NCI-H1694 treated with DMSO at 0.1 percent for 48 hours (cell line): ENCODE measurements at places on chromosomes 12 and 14.

DNA sequence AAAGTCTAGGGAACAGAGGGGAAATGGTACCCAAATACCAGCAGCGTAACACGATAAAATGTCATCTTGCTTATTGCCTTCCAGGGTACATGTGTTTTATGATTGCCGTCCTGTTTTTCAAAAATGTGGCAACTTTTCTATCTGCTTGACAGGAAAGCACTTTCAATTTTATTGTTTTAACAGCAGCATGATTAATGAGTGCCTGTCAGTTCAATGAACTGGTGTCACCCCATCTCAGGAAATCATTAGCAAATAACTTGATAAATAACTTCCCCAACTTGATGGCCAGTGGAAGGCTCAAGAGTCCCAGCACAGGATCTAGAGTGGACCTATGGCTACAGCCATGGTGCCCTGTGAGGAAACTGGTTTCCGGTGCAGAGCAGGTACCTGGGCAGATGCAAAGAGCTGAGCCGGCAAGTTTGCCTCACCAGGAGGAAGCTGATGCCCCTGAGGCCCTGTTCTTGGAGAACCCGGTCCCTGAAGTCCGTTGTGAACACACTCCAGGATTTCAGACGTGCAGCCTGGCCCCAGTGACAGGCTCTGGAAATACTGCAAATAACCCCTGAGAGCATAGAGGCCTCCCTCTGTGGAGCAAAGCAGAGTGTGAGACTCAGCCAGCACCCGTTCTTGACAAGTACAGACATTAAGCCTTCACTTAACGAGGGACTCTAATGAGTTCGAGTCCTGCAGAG is 173.5 kb upstream of the SFSWAP start:
- no peak for DNase-seq

GRCh38 chr12:13088496-13088895 is 15.0 kb downstream of the GSG1 start:
- DNase-seq, result no peak

DNA sequence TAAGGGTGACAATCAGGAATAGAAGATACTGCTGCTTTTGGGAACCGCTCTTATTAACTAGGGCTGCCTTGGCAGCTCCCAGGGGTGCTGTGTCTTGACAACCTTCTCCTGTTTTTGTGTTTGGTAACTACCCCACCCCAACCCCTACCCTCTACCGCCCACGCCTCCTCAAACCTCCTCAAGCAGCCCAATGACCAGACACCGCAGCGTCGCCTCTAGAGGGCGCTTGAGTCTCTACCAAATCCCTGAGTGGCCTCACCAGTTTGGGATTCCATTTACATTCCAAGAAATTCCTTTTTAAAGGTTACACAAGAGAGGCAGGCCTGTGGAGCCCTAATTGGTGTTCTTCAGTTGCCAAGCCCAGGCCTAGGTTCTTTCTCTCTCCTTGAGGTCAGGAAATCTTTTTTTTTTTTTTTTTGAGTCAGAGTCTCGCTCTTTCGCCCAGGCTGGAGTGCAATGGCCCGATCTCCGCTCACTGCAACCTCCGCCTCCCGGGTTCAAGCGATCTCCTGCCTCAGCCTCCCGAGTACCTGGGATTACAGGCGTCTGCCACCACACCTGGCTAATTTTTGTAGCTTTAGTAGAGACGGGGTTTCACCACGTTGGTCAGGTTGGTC is 72.4 kb upstream of the USP44 start:
- DNase-seq, result peak; percentile 41

GRCh38 chr12:113315358-113315757 is 19.6 kb downstream of the SLC8B1 start:
- no peak for DNase-seq

- DNase-seq, result peak; percentile 50
Observed at GRCh38 chr12:121499929-121500793, 80.7 kb downstream of the KDM2B start.

GRCh38 chr12:64752833-64753238 is 6.4 kb downstream of the GNS start:
- no peak for DNase-seq

GRCh38 chr12:116959845-116960514 is 49.2 kb downstream of the FBXW8 start:
- no peak for DNase-seq

DNA sequence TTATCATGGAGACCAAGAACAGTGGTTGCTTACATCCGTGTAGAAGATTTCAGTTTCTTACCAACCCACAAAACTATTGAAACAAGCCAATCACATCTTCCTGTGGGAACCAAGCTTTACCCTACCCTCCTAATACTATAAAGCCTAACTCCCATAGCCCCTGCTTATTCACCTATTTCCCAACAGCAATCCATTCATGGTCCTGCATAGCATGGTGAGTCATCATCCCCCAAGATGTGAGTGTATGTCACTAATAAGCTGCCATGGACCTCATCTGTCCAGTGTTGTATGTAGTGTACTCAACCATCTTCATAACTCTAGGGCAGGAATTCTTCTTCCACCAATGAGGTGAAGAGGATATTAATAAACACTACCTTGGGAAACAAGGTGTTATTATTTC is 1620.4 kb upstream of the FLRT2 start:
- DNase-seq, result no peak

DNA sequence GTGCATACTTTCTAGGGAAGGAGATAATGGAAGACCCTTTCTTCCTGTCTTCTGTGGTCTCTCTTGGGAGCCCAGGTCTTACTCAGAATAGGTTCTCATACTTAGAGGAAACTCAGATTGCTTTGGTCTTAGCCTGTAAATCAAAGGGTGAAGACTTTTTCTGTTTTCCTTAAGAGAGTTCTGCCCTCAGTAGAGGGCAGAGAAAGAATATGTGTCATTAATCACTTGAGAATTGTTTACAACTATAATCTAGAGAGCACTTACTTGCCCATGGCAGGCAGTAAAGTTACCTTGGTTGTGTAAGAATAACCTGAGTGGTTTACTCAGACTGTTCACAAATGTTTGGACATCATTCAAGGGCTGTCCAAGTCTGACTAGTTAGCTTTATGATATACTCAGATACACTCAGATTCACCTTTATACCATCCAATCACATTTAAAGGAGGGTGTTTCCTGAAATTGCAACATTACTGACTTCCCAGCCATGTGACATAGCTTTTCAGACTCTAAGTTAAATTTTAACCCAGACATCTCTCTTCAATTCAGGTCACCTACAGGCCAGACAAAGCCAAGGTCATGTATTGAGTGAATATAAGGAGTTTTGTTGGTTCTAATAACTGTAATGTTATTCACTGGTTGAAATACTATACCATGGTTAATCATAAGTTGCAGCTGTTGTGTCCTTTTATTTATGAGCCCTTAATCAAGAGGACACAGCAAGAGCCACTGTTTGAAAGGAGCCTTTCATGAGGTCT is 372.2 kb downstream of the RAD51B start:
- DNase-seq, result no peak

DNA sequence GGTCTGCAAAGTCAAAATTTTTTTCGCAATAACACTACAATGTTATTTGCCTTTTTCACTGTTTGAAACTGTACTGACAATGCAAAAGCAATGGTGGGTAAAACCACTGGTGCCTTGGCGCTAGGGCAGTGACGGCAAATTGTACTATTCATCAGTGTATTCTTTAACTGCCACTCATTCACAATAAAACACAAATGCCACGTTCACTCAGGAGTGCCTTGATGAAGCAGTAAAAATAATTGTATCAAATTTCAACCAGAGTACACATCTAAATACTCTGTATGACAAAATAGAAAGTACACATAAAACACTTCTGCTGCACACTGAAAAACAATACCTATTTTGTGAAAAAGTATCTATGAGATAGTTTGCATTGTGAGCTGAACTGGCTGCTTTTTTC is 17.8 kb downstream of the DCAF5 start:
- DNase-seq, result no peak

DNA sequence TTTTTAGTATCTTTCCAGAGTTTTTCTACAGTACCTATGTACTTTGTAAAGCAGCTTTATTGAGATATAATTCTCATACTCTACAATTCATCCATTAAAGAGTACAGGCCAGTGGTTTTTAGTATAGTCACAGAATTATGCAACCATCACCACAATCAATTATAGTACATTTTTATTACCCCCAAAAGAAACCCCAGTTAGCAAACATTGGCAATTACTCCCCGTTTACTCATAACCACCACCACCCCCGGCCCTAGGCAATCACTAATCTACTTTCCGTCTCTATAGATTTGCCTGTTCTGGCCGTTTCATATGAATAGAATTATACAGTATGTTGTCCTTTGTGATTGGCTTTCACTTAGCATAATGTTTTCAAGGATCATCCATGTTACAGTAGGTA is 119.8 kb downstream of the KICS2 start:
- no peak for DNase-seq

DNA sequence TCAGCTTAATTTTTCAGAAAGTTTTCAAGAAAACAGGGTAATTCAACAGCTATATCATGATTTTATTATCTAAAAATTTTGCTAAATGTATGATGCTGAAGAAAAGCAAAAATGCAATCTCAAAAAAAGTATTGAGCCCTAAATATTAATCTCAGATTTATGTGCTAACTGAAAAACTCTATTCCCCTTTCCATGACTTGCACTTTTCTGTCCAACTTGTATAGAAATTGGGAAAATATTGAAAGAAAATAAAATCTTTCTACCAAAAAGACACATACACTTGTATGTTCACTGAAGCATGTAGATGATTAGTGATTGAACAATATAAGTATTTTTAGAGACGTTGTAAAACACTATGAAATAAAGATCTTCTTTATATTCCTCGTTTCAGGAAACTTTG is 368.0 kb upstream of the ATXN7L3B start:
- DNase-seq, result no peak

- DNase-seq, result no peak
Observed at GRCh38 chr12:1949771-1950470, 31.5 kb upstream of the CACNA2D4 start.

GRCh38 chr14:75554482-75554881 is 23.9 kb upstream of the FLVCR2 start:
- no peak for DNase-seq

DNA sequence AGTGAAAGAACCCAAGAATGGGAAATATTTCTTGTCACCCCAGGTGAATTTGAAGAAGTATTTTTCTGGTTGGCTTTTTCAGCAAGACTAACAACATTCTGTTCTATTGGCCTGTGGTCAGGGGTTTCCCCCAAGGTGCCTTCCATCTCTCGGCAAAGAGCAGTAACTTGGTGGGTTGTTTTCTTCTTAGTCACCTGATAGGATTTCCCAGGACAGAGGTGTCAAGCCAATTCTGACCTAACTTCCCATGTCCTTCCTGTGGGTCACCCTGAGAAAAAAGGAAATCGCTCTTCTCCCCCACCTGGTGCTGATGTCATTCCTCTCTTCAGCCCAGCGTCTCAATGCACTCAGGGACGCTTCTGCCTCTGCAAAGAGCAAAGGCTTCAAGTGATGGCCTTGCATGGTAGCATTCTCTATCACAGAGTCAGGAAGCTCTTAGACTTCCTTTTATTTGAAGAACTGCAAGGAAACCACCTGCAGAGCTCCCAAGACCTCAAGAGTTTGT is 16.1 kb upstream of the IFNG start:
- DNase-seq, result no peak

DNA sequence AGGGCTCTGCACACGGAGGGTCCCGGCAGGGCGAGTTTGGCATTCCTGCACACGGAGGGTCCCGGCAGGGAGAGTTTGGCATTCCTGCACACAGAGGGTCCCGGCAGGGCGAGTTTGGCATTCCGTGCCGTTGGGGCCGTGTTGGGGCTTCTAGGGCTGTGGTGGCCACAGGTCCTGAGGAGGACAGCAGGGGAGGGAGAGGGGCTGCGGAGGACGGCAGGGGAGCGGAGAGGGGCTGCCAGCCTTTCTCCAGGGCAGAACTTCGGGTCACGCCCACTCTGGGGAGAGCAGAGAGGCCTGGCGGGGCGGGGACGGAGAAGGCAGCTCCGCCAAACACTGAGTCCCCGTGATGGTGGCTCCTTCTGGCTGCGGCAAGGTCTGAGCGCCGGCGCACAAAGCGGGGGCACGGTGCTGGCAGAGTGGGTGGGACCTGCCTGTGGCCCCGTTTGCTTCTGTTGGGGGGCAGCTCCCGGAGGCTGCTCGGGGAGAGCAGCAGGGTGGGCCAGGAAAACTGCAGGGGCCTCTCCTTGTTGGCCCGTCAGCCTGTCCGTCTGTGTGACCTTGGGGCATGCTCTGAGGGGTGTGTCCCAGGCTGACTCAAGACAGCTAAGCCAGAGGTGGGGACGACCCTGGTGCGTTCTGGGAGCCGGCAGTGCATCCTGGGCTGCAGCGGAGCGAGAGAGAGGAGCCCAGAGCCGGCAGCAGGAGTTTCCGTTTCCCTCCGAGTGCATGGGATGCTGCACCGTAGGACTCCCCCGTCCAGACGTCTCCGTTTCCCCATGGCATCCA is 60.2 kb downstream of the LRCOL1 start:
- DNase-seq, result no peak
